CD4-positive, alpha-beta memory T cell (primary cell): ENCODE measurements at places on chromosomes 3 and 15. TPM values are rescaled to one million over a fixed set of nuclear protein-coding genes. Genes with fewer than 3 reads are reported as not detected.

GRCh38 chr3:88773766-88774165 lies 333.7 kb upstream of the EPHA3 start:
- no peak for DNase-seq

The AGBL1 gene
- not detected for total RNA-seq

The IMPG2 gene
- total RNA-seq: 0.81 TPM

The TM4SF18 gene
- total RNA-seq: not detected

The PLAAT1 gene
- not detected for total RNA-seq

DNA sequence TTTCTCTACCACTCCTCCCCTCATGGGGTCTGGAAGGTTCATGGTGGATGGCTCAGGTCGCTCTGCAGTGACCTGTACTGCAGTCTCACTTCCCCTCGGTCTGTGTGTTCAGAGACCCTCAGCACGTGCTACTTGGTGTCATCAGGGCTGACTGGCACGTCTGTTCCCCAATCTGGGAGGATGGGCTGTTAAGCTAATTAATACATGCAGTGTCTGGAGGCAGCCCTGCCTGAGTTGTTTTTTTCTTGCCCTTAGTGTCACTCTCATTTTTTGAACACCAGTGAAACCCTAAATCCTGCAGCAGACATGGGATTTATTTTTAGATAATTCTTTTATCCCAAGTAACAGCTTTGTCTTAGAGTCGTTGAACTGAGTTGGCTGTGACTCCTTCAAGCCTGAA lies 64.6 kb downstream of the ARNT2 start:
- no peak for DNase-seq

GRCh38 chr3:164608554-164609276 lies 469.6 kb downstream of the SI start:
- DNase-seq: no peak

The RARRES1 gene
- total RNA-seq: not detected

- no peak for DNase-seq
These were observed 351.5 kb upstream of the TPM1 start for GRCh38 chr15:62691008-62691407.

DNA sequence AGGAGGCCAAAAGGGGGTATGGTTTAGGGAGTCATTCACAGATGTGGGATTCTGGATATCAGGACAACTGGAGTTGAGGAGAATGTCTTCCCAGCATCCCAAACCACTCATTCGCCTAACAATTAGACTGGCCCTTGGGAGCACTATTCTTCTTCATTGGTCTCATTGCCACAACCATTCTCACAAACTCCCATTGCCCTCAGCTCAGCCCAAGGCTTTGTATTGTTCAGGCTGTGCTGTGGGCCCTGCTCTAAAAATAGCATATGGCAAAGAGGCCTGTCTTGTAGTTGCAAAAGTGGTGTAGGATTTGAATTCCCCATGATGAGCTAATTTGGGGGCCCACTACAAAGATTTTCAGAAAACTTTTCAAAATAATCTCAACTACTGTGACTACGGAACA lies 6.3 kb upstream of the ADAMTS9 start:
- no peak for DNase-seq
